ENCODE measurements at places on chromosomes 12 and 14.

DNA sequence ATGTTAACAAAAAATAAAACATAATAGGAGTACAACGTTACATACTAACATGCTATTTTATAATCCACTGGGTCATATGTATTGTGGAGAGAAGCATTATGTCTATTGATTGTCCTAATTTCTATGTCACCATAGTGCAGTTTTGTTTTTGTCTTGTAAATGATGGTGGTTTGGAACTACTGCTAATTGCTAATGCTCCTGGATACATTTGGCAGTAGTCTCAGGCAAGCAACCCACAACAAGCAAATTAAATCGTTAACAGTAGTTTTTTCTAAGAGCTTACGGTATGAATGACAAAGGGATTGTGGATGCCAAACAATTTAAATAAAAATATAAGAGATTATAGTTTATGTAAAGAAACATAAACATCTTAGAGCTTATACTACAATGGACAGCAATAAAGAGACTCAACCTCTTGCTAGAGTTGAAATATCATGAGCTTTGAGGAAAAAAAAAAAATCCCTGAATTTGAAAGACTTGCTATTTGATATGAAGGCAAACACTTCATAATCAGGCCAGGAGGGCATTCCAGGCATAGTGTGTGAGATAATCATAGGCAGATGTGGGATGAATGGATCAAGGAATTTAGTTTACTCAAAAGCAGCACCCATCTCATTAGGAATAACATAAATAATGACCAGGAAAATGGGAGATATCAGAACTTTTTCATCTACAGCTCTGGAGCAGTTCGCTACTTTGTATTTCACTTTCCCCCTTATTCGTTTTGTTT lies 181.3 kb downstream of the CCDC59 start:
- DNase-seq = no peak

DNA sequence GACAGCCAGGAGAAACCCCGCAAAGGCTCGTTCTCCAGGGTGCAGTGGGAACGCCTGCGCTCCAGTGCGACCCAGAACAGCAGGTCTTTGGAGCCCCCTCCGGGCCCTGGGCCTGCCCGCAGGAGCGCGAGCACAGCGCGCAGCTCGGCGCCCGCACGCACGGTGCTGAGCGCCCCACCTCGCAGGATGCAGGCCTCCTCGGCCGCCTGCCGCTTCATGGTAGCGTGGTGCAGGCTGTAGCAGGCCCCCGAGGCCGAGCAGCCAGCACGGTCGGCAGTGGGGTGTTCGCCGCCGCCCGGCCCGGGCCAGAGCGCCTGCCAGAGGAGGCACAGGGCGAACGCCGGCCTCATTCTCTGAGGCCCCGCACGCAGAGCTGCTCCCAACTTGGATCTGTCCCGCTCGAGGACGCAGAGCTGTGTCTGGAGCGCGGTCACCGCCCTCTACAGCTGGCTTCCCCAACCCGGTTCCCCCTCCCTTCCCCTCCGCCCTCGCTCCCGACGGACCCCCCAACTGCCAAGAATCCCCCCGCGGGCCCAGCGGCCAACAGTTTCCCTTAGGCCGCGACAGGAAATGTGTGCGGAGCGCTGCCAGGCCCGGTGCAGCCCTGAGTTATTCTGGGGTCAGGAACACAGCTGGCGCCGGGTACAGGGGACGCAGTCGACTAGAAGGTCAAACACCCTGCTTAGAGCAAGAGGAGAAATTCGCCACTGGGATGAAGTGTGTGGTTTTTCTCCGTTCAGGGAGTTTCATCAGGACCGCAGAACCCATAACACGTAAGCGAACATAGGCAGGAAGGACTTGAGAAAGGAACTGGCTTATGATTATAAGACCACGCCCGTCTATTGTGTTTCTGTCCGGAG lies at the start of gene CLEC14A:
TSS of gene CLEC14A (minus strand) at position 421 of the 860 bp plus-strand sequence. CDS start at position 350, 71 bp downstream.
- no peak for DNase-seq

GRCh38 chr12:128977441-128977840 lies 124.2 kb downstream of the GLT1D1 start:
- no peak for DNase-seq

- DNase-seq = no peak
Measured at GRCh38 chr12:118574288-118574687, 197.9 kb downstream of the SUDS3 start.

DNA sequence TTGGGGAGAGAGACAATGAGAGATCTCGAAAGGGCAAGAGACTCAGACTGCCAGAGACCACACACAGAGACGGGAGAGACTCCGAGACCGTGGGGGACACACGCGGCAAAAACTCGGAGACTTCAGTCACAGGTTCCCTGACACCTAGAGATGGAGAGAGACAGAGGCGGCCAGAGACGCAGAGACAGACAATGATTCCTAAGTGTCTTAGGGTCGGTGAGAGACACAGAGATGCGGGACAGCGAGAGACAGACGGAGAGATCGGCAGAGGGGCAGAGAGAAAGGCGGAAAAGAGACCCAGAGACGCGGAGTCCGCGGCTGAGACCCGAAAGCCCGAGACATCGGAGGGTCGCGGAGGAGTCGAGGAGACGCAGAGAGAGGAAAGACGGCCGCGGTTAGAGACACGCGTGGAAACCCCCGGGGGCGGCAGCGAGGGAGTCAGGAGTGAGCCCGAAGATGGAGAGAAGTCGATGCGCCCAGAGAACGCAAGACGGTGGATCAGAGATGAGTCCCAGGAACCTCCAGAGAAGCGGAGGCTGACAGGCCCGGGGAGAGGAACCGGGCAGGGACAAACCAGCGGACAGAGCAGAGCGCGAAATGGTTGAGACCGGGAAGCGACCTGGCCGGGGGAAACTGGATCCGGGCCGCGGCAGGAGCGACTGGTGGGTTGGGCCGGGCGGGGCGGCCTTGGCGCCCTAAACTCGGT lies 7.8 kb downstream of the LHX5 start:
- DNase-seq = no peak

GRCh38 chr12:14845350-14845750 lies 2.0 kb upstream of the ART4 start:
- no peak for DNase-seq

GRCh38 chr14:62597143-62597542 lies 448.1 kb downstream of the KCNH5 start:
- no peak for DNase-seq

- DNase-seq = no peak
Measured at GRCh38 chr14:76638841-76639240, 122.4 kb upstream of the VASH1 start.

- no peak for DNase-seq
Measured at GRCh38 chr14:33917661-33918060, 33.2 kb downstream of the EGLN3 start.

DNA sequence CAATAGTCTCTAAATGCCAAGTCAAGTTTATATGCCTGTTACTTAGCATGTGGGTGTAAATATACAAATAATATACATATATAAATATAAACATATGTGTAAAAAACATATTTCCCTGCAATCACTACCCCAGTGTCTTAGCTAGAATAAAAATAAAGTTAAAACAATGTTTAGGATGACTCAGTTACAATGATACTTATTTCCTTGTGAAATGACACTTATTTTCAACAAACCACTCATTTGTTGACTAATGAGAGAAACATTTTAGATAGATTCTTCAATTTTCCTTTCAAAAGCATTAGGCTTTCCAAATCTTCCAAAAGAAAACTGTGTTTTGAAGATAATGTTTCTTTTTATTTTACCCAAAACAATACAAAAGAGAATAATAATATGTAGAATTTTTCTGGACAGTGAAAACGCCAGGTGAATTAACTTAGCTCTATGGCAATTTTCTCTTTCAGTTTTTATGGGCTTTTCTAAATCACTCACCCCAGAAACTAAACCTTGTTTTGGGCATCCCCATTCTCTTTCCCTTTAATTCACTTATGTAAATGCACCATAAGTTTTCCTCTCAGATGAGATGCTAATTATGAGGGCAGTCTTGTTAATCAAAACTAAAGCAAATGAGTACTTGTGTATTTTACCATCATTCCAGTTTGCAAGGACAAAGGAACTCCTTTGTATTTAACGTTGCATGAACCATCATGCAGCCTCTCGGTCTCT lies 465.9 kb downstream of the BCAT1 start:
- DNase-seq = no peak

- no peak for DNase-seq
Measured at GRCh38 chr12:22115711-22116110, 69.7 kb downstream of the CMAS start.

DNA sequence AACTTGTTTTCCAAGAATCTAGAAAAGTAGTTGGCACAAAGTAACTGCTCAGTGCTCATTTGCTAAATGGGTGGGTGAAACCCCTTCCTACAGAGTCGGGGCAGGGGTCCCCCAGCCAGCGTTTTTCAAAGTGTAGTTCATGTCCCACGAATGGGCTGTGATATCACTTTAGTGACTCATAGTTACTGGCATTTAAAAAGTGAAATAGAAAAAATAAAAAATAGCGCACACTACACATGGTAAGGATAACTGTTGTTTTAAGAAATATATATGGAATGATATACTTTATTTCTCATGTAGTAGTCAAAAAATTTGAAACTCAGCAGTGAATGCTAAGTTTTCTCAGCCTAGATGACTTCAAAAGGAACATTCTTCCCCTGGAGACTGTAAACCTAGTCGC lies 250.4 kb downstream of the CHST11 start:
- DNase-seq = no peak

GRCh38 chr14:54385556-54385955 lies 11.3 kb upstream of the CDKN3 start:
- DNase-seq = no peak

GRCh38 chr12:52721838-52722470 lies 18.6 kb upstream of the KRT77 start:
- DNase-seq = no peak

DNA sequence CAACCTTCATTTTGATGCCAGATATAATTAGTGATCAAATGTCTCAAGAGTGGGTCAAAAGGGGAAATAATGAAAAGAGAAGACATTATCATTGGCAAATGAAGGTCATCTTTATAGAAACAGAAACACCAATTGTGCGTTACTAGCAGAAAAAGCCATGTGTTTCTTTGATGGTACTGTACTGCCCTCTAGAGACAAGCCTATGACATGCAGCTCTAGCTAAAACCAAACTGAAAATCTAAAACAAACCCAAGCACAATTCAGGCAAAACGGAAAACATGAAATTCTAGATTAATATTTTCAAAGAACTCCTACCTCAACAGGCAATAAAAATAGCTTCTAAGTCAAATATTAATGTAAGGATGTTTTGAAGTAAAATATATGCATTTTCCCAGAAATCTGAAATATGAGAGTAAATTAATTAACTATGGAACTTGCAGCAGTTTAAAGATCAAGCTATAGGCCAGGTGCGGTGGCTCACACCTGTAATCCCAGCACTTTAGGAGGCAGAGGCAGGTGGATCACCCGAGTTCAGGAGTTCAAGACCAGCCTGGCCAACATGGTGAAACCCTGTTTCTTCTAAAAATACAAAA lies 115.4 kb downstream of the KLHL28 start:
- no peak for DNase-seq

GRCh38 chr14:96245710-96246538 lies 10.1 kb upstream of the BDKRB1 start:
- no peak for DNase-seq

- DNase-seq = no peak
Measured at GRCh38 chr14:32352631-32353030, 23.5 kb downstream of the AKAP6 start.
